Fibroblast of the aortic adventitia (primary cell): ENCODE measurements at places on chromosomes 1 and 21. TPM values are rescaled to one million over a fixed set of nuclear protein-coding genes. Genes with fewer than 3 reads are reported as not detected.

- no peak for DNase-seq
Measured at GRCh38 chr1:15626269-15626950, 9.2 kb downstream of the DDI2 start.

C1orf167 gene
- total RNA-seq = 0.36 TPM in 1 of 2 replicates, not detected in the other

GRCh38 chr1:17795836-17796645 is 40.9 kb downstream of the ACTL8 start:
- no peak for DNase-seq

- DNase-seq = no peak
Measured at GRCh38 chr21:36890086-36890485, 76.4 kb downstream of the HLCS start.

DNA sequence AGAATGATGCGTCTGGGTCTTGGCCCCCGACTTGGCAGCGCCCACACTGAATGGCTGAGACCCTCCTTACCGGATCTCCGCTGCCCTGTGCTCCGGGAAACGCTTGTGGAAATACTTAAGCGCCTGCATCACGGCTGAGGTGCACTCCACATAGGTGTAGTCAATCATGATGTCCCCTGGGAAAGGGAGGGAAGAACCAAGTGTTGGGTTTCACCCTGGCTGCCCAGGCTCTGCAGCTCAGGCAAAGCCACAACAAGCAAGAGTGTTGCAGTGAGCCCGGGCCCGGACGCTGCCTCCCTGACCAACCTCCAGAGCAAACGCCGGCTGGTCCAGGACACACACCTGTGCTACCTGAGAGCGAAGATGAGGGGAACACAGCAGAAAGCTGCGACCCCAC is 21.5 kb upstream of the SPATC1L start:
- DNase-seq = no peak

RPE65 gene
- not detected in 2 replicates for total RNA-seq

- no peak for DNase-seq
Measured at GRCh38 chr1:79472067-79472656, 465.6 kb upstream of the ADGRL4 start.

DNA sequence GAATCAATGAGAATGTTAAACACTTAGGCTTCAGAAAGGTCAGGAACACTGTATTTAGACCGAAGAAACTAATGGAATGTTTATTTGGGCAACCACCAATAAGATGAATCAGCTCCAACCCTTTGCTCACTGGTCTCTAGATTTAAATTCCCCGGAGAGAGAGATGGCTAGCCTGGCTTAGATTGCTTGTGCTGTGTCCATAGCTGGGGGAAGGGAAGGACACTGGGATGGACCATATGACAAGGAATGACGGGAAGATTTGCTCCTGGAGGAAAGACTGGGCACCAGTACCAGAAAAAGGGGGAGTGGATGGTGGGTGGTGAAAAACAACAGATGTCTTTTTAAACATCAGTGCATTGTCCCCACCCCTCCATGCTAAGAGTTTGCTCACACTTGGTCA is 426.6 kb downstream of the DUSP10 start:
- DNase-seq = peak; percentile 89

SPRR2B gene
- total RNA-seq = not detected in 2 replicates

SAMD11 gene
- total RNA-seq = 1.6 and 12.4 TPM in 2 replicates

DNA sequence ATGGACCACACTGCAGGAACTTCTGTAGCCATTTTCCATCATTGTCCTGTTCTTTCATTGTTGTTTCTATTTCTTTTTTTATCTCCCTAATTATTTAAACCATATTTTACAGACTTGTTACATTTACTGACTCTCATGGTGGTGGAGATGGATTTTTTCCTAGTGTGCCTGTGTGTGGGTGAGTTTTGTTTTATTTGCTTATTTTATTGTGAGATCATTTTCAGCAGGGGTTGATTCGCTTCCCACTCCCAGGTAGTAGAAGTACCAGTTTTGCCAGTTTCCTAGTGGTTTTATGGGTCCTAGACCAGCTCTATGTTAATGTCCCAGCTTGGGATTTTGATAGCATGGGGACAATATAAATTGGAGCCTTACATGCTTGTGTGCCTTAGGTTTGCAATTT is 80.0 kb upstream of the BACH1 start:
- no peak for DNase-seq

GRCh38 chr1:11797525-11798216 is 8.1 kb downstream of the MTHFR start:
- DNase-seq = peak; percentile 96

DNA sequence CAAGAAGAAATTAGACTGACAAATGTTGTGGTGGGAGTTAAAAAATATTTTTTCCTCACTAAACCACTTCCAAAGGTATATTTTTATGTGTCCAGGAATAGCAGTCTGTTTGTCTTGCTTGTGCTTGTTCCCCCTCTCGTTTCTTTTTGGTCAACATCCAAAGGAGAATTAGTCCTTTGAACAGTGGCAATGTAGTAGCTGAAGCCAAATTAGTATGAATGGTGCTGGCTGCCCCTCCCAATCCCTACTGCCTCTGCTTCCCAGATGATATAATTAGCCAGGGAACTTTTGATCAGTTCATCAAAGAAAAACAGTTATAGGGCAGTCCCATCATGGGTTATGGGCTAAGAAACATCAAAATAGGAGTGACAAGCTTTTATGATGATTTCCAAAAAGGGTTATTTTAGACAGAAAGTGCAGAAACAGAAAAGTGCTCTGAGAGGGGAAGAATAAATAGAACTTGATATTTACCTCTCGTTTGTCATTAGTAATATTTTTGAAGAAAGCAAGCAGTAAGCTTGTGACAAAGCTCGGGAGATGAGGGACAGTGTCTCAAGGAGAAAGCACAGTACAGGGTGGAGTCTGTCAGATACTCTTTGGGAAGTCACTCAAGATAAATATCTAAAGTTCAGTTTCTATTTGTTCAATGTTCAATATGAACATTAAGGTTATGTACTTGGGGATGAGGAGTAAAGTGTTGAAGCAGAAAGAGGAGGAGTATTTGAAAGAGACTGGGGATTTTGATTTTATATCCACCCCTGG is 239.1 kb downstream of the HLX start:
- no peak for DNase-seq

LEFTY2 gene
- 0.09 TPM in 1 of 2 replicates, not detected in the other for total RNA-seq

SYDE2 gene
- 5.2 and 6.5 TPM in 2 replicates for total RNA-seq

GRCh38 chr1:186482661-186483255 is 21.8 kb upstream of the PDC start:
- peak; percentile 89 for DNase-seq
